ENCODE measurements at places on chromosomes 4 and X. TPM values are rescaled to one million over a fixed set of nuclear protein-coding genes. Genes with fewer than 3 reads are reported as not detected.
A peak's percentile ranks its signal among the peaks of the same experiment; 100 is the strongest.

The MAGEE2 gene
- not detected for total RNA-seq

The FAM47E gene
- 7.8 TPM for total RNA-seq

The PRRG3 gene
- total RNA-seq = 3.2 TPM

The ARHGAP4 gene
- 50.2 TPM for total RNA-seq

The RBM46 gene
- not detected for total RNA-seq

The TMPRSS11F gene
- not detected for total RNA-seq

The CT45A2 gene
- not detected for total RNA-seq

The SCML1 gene
- 9.7 TPM for total RNA-seq

DNA sequence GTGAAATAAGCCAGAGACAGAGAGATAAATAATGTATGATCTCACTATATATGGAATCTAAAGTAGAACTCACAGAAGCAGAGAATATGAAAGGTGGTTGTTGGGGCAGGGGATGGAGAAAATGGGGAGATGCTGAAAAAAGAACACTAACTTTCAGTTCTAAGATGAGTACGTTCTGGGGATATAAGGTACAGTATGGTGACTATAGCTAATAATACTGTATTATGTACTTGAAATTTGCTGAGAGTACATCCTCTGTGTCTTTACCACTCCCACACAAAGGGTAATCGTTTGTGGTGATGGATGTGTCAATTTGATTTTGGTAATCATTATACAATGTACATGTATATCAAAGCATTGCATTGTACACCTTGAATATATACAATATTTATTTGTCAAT is 6.6 kb downstream of the FBXL5 start:
- no peak for DNase-seq
- no peaks in the 10 kb centered on the region for H3K27me3 ChIP-seq
- no peak overlapping the region for H3K4me3 ChIP-seq
- H3K36me3 ChIP-seq = no peaks in the 10 kb centered on the region
- peaks cover 77% of the 10 kb centered on the region for H3K4me1 ChIP-seq

GRCh38 chrX:45758738-45759397 is 558.2 kb upstream of the DIPK2B start:
- H3K27me3 ChIP-seq = no peaks in the 10 kb centered on the region
- no peak overlapping the region for H3K4me3 ChIP-seq
- no peaks in the 10 kb centered on the region for H3K4me1 ChIP-seq
- H3K27ac ChIP-seq = peak overlapping the region; percentile 52
- DNase-seq = no peak

DNA sequence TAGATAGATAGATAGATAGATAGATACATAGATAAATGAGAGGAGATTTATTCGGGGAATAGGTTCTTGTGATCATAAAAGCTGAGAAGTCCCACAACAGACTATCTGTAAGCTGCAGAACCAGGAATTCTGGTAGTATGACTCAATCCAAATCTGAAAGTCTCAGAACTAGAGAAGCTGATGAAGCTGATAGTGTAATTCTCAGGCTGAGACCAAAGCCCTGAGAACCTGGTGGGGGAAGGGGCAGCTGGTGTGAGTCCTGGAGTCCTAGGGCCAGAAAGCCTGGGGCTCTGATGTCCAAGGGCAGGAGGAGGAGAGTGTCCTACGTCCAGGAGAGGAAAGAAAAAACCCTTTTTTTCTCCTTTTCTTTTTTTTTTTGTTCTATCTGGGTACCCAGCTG is 8.0 kb upstream of the BANK1 start:
- no peak overlapping the region for H3K27ac ChIP-seq
- H3K4me3 ChIP-seq = no peak overlapping the region
- H3K36me3 ChIP-seq = no peaks in the 10 kb centered on the region

DNA sequence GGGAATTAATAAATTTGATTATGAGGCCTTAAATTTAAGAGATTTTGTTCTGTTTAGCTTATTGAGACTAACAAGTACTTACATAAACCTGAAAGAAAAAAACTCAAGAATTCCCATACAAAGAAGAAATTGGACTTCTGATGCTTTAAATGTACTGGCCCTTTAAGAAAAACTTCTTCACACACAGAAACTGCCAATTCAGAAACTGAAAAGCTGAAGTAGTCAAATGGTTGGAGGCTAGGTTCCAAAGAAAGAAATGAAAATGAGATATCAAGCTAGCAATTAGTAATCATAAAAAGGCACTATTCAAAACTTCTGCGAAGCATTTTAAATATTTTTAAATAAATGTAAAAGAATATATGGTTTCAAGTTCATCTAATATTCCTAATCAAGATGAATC is 151.3 kb downstream of the THOC2 start:
- no peaks in the 10 kb centered on the region for H3K4me1 ChIP-seq
- H3K27me3 ChIP-seq = no peaks in the 10 kb centered on the region
- no peak for DNase-seq
- no peaks in the 10 kb centered on the region for H3K36me3 ChIP-seq

DNA sequence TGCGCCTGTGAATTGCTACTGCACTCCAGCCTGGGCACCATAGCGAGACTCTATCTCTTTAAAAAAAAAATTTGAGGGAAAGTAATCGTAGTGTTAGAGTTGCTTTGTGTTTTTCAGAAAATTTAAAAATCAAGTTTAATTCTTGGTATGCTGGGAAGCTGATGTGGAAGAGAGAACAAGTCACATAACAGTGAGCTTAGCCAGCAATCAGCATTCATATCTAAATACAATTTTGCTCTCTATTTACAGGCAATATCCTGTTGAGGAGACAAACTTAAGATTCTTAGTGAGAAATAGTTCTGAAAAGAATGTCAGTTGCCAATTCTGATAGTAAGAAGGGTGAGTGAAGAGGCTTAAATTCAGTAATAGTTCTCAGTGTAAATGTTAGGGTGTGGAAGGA is 9.6 kb upstream of the NDUFC1 start:
- H3K27me3 ChIP-seq = no peaks in the 10 kb centered on the region
- no peak overlapping the region for H3K4me3 ChIP-seq
- H3K4me1 ChIP-seq = peaks cover 23% of the 10 kb centered on the region
- no peak for DNase-seq
- H3K36me3 ChIP-seq = no peaks in the 10 kb centered on the region

- H3K4me3 ChIP-seq = no peak overlapping the region
- no peak for DNase-seq
- peaks cover 4% of the 10 kb centered on the region for H3K4me1 ChIP-seq
- no peaks in the 10 kb centered on the region for H3K36me3 ChIP-seq
These were observed 21.9 kb downstream of the PTTG2 start for GRCh38 chr4:37981844-37982720.

GRCh38 chr4:153582954-153583702 is 101.0 kb upstream of the TLR2 start:
- no peak for DNase-seq
- H3K4me1 ChIP-seq = no peaks in the 10 kb centered on the region
- no peaks in the 10 kb centered on the region for H3K36me3 ChIP-seq

- no peak for DNase-seq
- no peak overlapping the region for H3K27ac ChIP-seq
- no peaks in the 10 kb centered on the region for H3K27me3 ChIP-seq
- no peak overlapping the region for H3K4me3 ChIP-seq
- H3K4me1 ChIP-seq = no peaks in the 10 kb centered on the region
These were observed 16.1 kb upstream of the GPR34 start for GRCh38 chrX:41672643-41673042.

GRCh38 chrX:148426467-148426866 is 74.0 kb upstream of the AFF2 start:
- no peaks in the 10 kb centered on the region for H3K36me3 ChIP-seq
- H3K4me3 ChIP-seq = no peak overlapping the region
- H3K27me3 ChIP-seq = no peaks in the 10 kb centered on the region
- DNase-seq = no peak

DNA sequence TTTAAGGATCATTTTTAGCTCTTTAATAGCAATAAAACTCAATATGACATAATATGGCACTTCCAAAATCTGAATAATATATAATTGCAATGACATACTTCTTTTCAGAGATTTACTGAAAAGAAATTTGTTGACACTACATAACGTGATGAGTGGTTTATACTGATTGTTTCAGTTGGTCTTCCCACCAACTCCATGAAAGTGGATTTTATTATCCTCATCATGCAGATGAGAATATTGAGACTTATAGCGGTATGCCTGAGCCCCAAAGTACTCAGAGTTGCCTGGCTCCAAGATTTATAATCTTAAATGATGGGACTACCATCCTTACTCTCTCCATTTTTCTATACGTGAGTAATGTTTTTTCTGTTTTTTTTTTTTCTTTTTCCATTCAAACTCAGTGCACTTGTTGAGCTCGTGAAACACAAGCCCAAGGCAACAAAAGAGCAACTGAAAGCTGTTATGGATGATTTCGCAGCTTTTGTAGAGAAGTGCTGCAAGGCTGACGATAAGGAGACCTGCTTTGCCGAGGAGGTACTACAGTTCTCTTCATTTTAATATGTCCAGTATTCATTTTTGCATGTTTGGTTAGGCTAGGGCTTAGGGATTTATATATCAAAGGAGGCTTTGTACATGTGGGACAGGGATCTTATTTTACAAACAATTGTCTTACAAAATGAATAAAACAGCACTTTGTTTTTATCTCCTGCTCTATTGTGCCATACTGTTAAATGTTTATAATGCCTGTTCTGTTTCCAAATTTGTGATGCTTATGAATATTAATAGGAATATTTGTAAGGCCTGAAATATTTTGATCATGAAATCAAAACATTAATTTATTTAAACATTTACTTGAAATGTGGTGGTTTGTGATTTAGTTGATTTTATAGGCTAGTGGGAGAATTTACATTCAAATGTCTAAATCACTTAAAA is 15.3 kb downstream of the ALB start:
- DNase-seq = no peak
- no peak overlapping the region for H3K4me3 ChIP-seq
- no peak overlapping the region for H3K27ac ChIP-seq
- H3K4me1 ChIP-seq = no peaks in the 10 kb centered on the region
- H3K36me3 ChIP-seq = no peaks in the 10 kb centered on the region
- no peaks in the 10 kb centered on the region for H3K27me3 ChIP-seq

DNA sequence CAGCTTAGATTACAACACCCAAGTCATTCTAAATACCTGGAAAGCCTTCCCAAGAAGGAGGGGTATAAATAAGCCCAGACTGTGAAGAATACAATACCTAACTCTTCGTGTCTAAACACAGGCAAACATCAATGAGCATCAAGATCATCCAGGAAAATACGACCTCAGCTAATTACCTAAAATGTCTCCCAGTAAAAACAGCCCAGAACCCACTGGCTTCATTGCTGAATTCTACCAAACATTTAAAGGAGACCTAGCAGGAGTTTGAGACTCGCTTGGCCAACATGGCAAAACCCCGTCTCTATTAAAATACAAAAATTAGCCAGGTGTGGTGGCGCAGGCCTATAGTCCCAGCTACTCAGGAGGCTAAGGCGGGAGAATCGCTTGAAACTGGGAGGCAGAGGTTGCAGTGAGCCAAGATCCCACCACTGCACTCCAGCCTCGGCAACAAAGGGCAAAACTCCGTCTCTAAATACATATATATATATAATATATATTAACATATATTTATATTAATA is 19.1 kb upstream of the HSFX4 start:
- H3K27me3 ChIP-seq = no peaks in the 10 kb centered on the region
- H3K4me3 ChIP-seq = no peak overlapping the region
- no peak overlapping the region for H3K27ac ChIP-seq
- H3K4me1 ChIP-seq = no peaks in the 10 kb centered on the region
- H3K36me3 ChIP-seq = no peaks in the 10 kb centered on the region
- no peak for DNase-seq

DNA sequence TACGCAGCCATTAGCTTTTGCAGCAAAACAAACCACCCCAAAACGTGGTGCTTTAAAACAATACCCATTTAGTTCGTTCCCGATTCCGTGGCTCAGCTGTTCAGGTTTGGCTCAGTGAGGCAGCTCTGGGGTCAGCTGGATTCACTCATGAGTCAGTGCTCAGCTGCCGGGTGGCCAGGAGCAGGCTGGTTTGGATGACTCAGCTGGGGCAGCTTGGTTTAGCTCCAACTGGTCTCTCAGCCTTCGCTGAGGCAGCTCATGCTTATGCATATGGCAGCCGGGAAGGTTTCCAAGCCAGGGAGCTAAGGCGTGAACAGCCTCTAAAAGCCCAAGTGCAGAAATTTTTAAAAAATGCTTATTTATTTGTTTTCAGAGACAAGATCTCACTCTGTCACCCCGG is 13.3 kb upstream of the CD99 start:
- DNase-seq = peak; percentile 53
- H3K4me3 ChIP-seq = no peak overlapping the region
- H3K4me1 ChIP-seq = peaks cover 6% of the 10 kb centered on the region
- H3K36me3 ChIP-seq = no peaks in the 10 kb centered on the region

GRCh38 chr4:7364979-7365378 is 69.8 kb downstream of the PSAPL1 start:
- no peaks in the 10 kb centered on the region for H3K36me3 ChIP-seq
- no peak overlapping the region for H3K27ac ChIP-seq
- no peaks in the 10 kb centered on the region for H3K27me3 ChIP-seq
- H3K4me3 ChIP-seq = no peak overlapping the region
- no peak for DNase-seq

DNA sequence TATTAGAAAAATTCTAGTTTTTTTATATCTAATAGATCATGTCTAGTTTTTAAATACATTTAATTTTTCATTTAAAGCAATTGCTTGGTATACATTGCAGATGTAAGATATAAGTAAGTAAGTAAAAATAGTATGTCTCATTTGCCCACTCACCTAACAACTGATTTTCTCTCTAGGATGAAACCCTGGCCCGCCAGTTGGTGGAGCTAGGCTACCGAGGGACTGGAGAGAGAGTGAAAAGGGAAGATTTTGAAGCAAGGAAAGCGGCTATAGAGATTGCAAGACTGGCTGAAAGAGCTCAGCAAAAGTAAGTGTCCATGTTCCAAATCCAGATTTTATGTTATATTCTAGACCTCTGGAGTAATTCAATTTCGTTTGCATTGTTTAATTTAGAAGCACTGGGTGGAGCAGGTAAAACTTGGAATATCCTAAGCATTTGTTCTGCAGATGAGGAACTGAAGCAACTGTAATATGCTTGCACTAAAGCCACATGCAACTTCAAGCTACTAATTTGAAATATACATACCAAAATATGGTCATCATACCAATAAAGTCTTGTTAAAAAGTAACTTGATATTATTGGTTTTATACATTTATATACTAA is 27.1 kb downstream of the CFAP299 start:
- no peaks in the 10 kb centered on the region for H3K36me3 ChIP-seq
- no peaks in the 10 kb centered on the region for H3K27me3 ChIP-seq
- H3K4me1 ChIP-seq = no peaks in the 10 kb centered on the region

DNA sequence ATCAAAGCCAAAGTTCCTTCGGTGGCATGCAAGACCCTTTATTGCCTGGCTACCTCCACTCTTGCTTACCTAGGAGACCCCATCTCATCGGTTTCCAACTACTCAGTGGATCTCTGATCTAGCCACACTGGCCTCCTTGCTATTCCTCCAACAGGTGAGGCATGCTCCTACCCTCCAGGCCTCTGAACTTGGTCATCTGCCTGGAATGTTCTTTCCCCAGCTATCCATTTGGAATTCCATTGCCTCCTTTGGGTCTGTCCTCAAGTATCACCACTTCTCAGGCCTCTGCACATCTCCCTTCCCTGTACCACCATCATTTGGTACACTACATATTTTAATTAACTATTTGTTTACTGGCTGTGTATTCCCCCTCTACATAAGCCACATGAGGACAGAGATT is 11.2 kb downstream of the LGI2 start:
- H3K27ac ChIP-seq = no peak overlapping the region
- H3K4me3 ChIP-seq = no peak overlapping the region
- no peak for DNase-seq
- no peaks in the 10 kb centered on the region for H3K4me1 ChIP-seq
- H3K27me3 ChIP-seq = no peaks in the 10 kb centered on the region

- no peaks in the 10 kb centered on the region for H3K4me1 ChIP-seq
- no peaks in the 10 kb centered on the region for H3K36me3 ChIP-seq
- H3K27me3 ChIP-seq = no peaks in the 10 kb centered on the region
- H3K4me3 ChIP-seq = no peak overlapping the region
- H3K27ac ChIP-seq = no peak overlapping the region
These were observed 156.5 kb downstream of the WDFY3 start for GRCh38 chr4:84809946-84810345.
